Activated T-cell treated with anti-CD3 and anti-CD28 coated beads for 4 hours (primary cell): ENCODE measurements at places on chromosomes 16 and 17.

GRCh38 chr16:76683051-76683450, 405.9 kb downstream of the CNTNAP4 start:
- no peak for DNase-seq

DNA sequence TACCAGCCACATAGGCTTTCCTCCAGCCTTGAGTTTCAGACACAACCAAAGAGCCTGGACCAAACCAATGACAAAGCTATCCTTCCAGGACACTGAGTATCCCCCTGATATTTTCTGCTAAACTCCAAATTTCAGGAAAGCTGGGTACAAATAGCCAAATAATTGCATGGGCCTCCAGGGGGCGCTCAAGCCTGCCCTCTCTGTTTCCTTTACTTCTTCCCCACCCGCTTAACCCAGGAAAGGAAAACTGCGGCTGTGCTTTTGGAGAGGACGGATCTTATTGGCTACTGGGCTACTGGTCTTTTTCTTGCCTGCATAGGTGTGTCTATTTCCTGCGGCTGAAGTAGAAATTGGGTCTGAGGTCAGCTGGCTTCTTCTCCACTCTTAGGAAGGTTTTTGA, 30.1 kb downstream of the GNGT2 start:
- peak; percentile 57 for DNase-seq

DNA sequence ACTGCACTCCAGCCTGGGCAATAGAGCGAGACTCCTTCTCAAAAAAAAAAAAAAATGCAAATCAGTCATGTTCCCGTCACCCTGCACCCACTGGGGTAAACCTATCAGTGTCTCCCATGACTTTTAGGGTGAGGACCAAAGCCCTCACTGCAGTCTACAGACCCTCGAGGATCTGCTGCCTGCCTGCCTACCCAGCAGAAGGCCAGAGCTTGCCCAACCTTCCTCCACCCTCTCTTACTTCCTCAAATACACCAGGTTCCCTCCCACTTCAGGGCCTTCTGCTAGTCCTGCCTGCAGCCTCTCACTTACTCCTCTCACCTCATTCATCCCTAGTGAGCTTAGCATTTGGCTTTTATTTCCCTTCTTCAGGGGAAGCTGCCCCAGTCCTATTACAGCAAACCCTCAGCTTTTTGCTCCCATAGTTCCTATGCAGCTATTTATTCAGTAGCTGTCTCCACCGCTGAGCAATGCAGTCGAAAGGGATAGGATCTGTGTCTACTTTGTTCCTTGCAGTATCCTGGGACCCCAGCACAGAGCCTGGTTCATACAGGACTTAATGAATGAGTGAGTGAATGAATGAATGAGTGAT, 17.8 kb upstream of the TOB1 start:
- no peak for DNase-seq

DNA sequence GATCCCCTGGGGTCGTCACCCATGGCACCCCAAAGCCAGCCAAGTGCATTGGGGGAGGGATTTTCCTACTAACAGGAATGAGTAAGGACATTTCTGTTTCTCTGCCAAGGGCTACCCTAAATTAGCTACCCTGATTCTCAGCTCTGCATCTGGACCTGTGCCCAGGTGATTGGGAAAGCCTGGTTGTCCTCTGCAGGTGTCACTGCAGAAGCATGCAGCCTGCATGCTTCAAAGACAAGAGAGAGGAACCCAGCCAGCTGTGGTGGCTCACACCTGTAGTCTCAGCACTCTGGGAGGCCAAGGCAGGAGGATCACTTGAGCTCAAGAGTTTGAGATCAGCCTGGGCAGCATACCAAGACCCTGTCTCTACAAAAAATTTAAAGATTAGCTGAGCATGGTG, 19.6 kb downstream of the BEAN1 start:
- no peak for DNase-seq

DNA sequence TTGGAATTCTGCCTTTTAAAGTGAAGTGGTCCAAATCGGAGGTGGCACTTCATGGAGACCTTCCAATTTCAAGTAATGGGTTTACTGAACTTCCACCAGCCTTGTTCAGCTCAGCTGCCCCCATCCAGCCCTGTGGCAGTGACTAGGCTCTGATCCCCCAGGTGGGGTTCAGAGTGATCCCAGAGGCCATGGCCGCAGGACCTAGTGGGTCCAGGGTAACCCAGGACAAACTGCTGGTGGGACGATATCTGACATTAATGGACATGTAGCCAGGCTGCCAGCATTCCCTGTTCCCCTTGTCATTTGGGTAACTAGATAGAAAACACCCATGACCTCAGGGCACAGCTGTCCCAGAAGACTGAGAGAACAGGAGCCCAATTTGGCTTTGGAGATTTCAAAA, 209.9 kb downstream of the GSG1L start:
- no peak for DNase-seq

DNA sequence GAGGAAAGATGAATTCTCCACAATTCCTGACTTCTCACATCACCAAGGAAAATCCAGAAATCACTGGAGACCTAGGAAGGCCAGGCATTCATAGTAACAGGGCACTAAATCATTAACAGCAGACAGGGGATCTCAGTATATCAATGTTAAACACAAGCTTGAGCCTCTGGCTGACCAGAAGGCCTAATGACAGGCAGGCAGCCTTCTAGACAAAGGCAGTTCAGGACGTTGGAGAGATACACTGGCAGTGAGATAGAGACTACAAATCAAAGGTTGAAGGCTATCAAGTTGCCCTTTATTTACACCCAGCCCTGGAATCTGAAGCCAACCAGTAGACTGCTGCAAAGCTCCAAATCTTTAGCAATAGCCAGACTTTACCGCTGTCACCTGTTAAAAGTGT, 422.8 kb upstream of the CCL2 start:
- DNase-seq, result no peak

GRCh38 chr17:40373999-40374398, 9.5 kb upstream of the GJD3 start:
- DNase-seq, result no peak

- no peak for DNase-seq
Observed at GRCh38 chr17:45221081-45222013, at the start of gene FMNL1. Gene FMNL1, plus strand, starts transcription at chr17:45221885. Its CDS starts 240 bp downstream, at chr17:45222125.

DNA sequence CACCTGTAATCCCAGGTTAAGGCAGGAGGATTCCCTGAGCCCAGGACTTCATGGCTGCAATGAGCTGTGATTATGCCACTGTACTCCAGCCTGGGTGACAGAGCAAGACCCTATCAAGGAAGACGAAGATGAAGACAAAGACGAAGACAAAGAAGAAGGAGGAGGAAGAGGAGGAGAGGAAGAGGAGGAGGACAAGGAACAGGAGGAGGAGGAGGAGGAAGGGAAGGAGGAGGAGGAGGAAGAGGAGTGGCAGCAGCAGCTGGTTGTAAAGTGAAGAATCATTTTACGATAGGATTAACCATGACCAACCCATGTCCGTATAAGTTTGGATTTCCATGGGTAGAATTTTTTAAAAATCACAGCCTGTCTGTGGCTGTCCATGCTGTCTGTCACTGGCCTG, 316.8 kb upstream of the TNRC6C start:
- no peak for DNase-seq

GRCh38 chr17:38809828-38810227, 10.5 kb upstream of the PIP4K2B start:
- no peak for DNase-seq

DNA sequence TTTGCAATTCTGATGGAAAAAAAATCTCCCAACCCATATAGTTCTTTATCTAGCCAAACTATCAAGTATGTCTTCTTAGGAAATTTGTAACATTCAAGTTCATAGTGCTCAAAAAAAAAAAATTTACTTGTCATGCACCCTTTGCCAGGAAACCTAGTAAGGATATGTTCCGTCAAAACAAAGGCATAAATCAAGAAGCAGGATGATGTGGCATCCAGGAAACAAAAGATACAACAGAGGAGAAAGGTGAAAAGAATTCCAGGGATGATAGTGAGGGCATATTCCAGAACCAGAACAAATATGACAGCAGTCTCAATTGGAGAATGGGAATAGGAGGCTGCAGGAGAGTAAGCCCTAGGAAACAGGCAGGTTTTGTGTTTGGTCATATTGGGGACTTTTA, 104.6 kb downstream of the SPAG9 start:
- DNase-seq, result no peak

GRCh38 chr17:10603931-10604330, 53.2 kb downstream of the MYH3 start:
- no peak for DNase-seq

DNA sequence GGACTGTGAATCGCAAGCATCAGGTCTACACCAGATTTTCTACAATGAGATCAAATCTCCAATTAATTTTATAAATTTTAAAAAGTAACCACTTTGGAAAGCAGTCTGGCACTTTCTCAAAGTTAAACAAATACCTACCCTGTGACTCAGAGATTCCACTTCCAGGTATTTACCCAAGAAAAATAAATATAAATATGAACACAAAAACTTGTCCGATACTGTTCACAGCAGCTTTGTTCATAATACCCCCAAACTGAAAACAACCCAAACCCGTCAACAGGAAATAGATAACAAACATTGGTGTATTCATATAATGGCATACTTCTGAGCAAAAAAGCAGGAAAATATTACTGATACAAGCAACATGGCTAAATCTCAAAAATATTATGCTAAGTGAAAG, 12.1 kb downstream of the ZDHHC7 start:
- DNase-seq, result no peak

- DNase-seq, result no peak
Observed at GRCh38 chr17:7705269-7706255, 560 bp downstream of the EFNB3 start.
